Transverse colon (tissue), 4 donors: ENCODE measurements at places on chromosomes 7 and 10. TPM values are rescaled to one million over a fixed set of nuclear protein-coding genes. Genes with fewer than 3 reads are reported as not detected.

DNA sequence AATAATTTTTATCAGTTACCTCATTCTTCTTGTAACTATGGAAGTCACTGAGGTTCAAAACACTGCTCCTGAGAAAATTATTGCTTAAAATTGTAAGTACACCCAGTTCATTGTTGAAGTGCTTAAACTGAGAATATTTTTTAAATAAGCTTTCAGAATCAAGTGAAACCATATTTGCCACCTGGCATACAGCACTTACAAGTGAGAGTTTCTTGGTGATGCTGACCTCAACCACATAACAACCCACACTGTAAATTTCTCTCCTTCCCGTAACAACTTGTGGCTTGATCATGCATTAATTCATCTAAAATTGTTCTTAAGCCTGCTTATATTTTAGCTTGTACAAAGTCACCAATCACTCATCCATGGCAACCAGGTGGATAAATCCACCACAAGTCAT is 34.0 kb downstream of the IMMP2L start:
- no peak for DNase-seq

DNA sequence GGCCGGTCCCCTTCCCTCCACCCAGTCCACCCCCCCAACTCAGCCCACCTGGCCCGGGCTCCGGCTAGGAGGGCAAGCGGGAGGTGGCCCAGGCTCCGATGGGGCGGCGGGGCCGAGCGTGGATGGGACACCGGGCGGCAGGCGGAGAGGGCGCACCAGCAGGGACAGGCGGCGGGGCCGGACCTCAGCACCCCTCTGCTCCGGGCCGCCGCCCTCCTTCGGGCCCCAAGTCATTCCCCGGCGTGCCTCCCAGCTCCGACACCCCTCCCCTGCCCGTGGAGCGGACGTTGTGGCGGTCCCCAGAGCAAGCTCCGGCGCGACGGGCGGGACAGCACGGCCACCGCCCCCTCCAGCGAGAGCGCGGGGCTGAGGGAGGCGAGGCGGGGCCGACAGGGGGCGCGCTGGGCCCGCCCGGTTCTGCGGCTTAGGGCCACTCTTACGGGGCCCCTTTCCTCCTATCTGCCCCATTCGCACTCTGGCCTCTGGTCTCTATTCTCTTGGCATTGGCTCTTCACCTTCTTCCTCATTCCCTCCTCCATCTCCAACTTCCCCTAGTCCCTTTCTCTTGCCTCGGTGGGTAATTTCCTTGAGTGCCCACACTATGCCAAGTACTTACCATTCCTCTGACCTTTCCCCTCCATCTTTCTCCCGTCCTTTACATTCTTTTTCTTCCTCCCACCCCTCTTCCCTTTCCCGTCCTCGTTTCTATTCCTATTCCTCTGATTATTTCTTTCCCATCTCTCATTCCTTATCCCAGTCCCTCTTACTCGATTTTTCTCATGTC is 701 bp upstream of the GBX1 start:
- peak; percentile 46 for DNase-seq

- no peak for DNase-seq
Observed at GRCh38 chr7:40986351-40986873, 716.5 kb downstream of the INHBA start.

- DNase-seq = no peak
Observed at GRCh38 chr7:81161451-81162075, 242.7 kb upstream of the SEMA3C start.

GRCh38 chr10:72802763-72803505 is 90.6 kb upstream of the OIT3 start:
- DNase-seq = no peak

DNA sequence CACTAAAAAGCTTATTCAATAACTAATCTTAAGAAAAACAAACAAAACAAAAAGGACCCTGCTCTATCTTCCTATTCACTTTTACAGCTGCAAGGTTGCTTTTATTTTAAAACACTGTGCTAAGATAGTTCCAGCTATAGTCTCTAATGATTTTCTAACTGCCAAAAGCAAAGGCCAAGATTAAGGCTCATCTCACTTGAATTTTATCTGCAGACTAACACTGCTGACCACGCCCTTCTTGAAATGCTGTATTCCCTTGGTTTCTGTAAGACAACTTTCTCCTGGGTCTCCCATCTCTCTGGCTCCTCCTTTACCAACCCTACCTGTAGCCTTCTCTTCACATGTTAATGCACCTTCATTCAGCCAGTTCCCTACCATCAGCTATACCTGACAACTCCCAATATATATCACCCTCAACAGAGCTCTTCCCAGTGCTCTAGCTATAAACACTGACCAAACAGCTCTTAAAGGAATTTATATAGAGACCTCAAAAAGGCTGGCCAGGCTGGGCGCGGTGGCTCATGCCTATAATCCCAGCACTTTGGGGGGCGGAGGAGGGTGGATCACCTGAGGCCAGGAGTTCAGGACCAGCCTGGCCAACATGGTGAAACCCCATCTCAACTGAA is 11.7 kb downstream of the SRPK2 start:
- DNase-seq = no peak

TMEM225B gene
- 0.68 TPM for total RNA-seq
